Heart right ventricle (tissue), 16 donors: ENCODE measurements at places on chromosomes 6 and 20. TPM values are rescaled to one million over a fixed set of nuclear protein-coding genes. Genes with fewer than 3 reads are reported as not detected.

- no peak for DNase-seq
Measured at GRCh38 chr6:167898673-167899311, 72.1 kb downstream of the AFDN start.

GRCh38 chr20:46023999-46024398, 5.0 kb upstream of the SLC12A5 start:
- DNase-seq = no peak

GRCh38 chr6:99318566-99318965, 30.9 kb downstream of the FAXC start:
- no peak for DNase-seq

GRCh38 chr6:16089232-16090062, 39.4 kb upstream of the MYLIP start:
- no peak for DNase-seq

DNA sequence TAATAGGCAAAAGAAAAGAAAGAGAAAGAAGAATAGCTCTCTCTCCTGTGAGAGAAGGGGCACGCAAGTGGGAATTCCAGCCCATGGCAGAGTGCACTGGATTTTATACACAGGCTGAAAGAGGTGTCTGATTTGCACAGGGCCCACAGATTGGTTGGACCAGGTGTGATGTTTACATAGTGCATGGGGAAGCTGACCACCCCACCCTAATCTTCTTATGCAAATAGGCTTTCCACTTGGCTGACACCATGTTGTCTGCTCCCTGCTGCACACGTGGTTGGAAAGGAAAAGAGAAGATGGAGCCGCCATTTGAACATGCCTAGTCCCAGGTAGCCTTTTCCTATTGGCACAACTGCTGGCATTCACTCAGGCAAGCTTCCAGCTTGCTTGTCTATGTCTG, 20.2 kb downstream of the MICA start:
- no peak for DNase-seq

DNA sequence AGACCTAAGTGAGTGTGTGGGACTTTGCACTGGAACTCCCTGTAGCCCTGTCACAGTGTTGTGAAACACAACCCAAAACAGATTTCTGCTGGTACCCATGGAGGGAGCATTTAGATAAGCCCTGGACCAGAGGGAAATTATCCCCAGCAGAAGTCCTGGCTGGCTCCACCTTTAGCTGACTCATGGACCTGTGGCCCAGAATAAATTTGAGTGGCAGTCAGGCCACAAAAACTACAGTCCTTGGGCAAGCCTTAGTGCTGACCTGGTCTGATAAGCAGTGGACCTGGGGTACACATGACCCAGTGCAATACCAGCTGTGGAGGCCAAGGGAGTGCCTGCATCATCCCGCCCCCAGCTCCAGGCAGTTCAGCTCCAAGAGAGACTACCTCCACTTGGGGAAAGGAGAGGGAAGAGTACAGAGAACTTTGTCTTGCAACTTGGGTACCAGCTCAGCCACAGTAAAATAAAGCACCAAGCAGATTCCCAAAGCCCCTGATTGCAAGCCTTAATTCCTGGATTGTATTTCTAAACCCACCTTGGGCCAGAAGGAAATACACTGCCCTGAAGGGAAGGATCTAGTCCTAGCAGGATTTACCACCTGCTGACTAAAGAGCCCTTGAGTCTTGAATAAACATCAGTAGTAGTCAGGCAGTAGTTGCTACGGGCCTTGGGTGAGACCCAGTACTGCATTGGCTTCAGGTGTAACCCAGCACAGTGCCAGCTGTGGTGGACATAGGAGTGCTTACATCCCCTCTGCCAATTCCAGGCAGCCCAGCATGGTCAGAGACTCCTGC, 140.4 kb upstream of the COL21A1 start:
- no peak for DNase-seq

- DNase-seq = peak; percentile 67
Measured at GRCh38 chr20:34896086-34896621, 19.7 kb downstream of the ACSS2 start.

- no peak for DNase-seq
Measured at GRCh38 chr6:160278311-160278710, 19.7 kb upstream of the SLC22A2 start.

DNA sequence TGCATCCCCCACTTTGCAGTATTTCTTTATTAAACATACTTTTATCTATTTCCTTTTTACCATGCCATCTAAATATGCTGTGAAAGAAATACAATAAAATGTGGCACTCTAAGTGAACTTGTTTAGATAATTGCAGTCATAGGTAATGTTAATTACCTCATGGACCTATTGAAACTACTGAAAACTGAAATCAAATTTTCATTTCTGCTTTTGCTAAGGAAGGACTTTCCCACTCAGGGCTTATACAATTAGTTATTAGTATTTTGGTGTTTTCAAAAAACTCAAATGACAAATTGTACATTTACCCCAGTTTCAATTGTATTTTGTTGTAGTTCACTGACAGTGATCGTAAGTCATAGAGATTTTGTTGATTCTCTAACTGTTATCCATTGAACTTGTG, 88.4 kb downstream of the ID4 start:
- DNase-seq = no peak

GRCh38 chr6:153942361-153942760, 96.7 kb upstream of the OPRM1 start:
- no peak for DNase-seq

DNA sequence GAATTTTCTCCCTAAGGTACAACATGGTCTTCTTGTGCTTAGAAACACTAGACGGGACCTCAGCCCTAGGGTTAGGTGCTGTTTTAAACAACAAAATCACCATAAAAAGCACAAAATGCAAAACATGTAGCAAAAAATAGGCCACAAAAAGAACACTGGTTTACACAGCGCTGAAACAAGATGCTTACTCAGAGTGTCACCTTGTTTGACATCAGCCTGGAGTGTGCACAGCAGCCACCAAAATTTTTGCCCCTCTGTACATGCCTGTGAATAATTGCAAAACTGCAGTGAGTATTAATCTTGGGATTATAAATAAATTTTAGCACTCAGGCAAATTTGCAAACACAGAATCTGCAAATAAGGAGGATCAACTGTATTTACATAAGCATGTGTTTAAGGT, 110.1 kb downstream of the PLG start:
- DNase-seq = no peak

GRCh38 chr20:38460040-38460623, 12.5 kb upstream of the RALGAPB start:
- no peak for DNase-seq

GRCh38 chr6:32982084-32982701, 13.8 kb downstream of the BRD2 start:
- no peak for DNase-seq

DNA sequence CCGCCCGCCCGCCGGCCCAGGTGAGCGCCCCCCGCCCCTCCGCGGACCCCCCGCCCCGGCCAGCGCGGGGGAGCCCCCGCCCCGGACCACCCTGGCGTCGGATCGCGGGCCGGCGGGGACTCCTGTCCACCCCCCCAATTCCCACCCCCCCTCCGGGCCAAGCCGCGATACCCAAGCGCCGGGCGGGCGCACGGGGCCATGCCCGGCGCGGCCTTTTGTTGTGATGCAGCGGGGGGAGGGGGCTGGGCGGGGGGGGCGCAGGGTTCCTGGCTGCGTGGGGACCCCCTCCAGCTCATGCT, 245 bp downstream of the SRC start:
- no peak for DNase-seq

- DNase-seq = no peak
Measured at GRCh38 chr6:15974817-15975216, 154.1 kb upstream of the MYLIP start.

DNA sequence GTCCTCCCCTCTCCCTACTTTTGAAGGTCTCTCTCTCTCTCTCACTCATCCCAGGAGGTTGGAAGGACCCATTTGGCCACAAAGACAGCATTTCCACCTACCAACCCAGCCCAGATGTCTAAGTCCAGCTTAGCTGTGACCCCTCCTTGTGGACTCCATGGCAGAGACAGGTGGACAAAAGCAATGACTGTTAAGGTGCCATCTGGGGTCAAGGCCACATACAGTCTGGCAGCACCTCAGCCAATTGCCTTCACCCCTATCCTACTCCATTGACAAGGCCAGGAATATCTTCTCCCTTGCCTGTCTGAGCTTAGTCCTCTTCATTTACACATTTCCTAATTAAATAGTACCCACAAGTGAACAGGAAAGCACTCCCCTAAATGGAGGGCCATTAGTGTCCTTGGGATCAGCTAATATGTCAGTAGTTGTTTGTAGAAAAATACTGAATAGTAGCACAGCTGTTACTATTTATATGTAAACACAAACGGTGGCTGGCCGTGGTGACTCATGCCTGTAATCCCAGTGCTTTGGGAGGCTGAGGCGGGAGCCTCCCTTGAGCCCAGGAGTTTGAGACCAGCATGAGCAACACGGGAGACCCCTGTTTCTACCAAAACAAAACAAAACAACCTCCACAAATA, 28.8 kb downstream of the GCM1 start:
- no peak for DNase-seq

GRCh38 chr20:8640461-8640860, 428.4 kb upstream of the PLCB4 start:
- DNase-seq = no peak

- no peak for DNase-seq
Measured at GRCh38 chr20:62888910-62889309, 27.3 kb upstream of the TCFL5 start.

DNA sequence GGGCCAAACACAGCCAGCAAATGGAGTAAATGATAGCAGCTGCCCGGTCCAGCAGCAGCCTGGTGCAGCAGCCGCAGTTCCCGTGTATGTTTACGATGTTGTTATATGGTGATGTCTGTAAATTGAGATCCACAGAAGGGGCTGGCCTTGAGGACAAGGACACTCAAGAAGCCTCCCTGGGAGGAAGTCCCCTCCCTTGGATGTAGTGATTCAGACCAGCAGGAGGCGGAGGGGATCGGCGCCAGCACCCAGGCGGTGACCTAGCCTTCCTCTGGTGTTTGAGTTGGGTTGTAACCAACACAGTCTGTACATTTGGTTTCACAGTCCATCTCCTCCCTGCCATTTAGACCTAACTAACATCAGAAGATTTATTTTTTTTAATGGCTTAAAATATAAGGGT, 187.8 kb downstream of the SYNDIG1 start:
- no peak for DNase-seq

GRCh38 chr6:44192428-44193041, 24.2 kb upstream of the MYMX start:
- DNase-seq = no peak

DNA sequence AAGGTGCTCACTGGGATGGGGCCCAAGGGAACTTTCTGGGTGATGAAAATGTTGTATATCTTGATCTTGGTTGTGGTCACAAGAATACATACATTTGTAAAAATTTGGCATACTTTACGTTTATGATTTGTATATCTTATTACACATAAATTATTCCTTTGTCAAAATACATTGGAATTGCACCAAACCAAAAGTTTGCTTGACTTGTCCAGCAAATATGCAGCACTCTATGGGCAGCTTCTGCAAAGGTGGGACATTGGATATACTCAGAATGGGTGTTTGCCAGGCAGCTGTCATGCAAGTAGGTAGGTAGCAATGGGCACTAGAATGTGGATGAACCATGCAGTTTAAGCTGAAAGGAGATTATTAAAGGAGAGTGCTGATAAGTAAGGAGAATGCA, 78.0 kb downstream of the LAMP5 start:
- no peak for DNase-seq

DNA sequence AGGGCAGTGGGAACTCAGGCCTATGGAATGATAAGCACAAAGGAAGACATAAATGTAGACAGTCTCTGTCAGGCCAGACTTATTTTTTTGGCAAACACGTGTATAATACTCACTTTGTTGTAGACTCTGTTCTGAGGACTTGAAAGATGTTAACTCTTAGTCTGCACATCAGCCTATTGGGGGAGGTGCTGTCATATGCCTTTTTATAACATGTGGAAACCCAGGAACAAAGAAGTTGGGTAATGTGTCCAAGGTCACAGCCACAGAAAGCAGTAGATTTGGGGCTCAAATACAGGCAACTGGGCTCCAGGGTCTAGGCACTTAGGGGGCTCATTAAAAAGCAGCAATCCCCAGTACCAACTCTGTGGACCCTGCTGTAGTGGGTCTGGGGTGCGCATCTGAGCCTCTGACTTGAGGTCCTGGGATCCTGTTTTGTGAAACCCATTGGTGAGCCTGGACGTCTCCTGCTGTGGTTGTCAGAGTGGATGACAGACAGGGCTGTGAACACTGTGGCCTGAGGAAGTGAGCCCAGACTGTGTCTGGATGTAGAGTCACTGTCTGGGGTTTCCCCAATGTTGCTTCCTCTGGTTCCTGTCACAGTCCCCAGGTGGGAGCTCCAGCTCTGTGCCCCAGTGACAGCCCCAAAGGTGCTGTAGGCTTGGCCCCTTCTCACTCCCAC, 50.0 kb downstream of the CDH26 start:
- DNase-seq = no peak

DNA sequence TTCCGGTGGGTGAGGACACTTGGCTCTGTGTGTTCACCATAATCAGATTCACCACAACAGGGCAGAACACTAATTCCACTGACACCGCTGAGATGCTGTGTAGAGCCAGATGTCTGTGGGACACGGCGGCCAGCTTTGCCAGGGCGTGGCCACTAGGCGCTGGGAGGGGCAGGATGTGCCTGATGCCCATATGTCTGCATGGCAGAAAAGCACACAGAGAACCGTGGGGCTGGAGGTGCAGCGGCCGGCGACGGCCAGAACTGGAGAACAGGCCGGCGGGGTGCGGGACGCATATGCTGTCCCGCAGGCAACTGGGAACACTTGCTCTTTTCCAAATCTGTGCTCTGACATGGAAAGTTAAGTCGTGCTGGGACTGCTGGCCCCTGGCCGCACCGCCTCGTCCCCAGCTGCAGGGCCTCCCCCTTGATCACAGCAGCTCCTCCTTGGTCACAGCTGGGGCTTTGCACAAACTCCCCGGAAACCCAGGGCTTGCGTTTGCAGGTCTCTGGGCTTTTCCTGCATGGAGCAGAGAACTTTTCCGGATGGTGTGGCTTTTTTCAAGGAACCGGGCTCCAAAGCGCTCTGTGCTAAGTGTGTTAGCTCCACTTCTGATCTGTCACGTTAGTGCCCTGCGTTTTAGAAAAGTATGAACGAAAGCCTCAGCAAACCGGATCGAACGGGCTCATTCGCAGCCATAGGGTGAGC, 31.1 kb downstream of the NTSR1 start:
- DNase-seq = no peak

Gene MAS1L
- not detected for total RNA-seq

Gene TCP11
- total RNA-seq = not detected

Gene RIMS4
- total RNA-seq = not detected

Gene SNRPB
- total RNA-seq = 42.3 TPM

Gene FABP7
- not detected for total RNA-seq

Gene DDX43
- 0.78 TPM for total RNA-seq

Gene RIPOR2
- 5.7 TPM for total RNA-seq
